ENCODE measurements at places on chromosomes 1 and 21. TPM values are rescaled to one million over a fixed set of nuclear protein-coding genes. Genes with fewer than 3 reads are reported as not detected.

- no peaks in the 10 kb centered on the region for H3K36me3 ChIP-seq
- no peaks in the 10 kb centered on the region for H3K27me3 ChIP-seq
- no peak overlapping the region for H3K4me3 ChIP-seq
- H3K4me1 ChIP-seq = 0 out of 2 replicates have a peak, but pooled peaks cover 12% of the 10 kb centered on the region
Observed at GRCh38 chr1:31790641-31791091, 25.2 kb downstream of the SPOCD1 start.

DNA sequence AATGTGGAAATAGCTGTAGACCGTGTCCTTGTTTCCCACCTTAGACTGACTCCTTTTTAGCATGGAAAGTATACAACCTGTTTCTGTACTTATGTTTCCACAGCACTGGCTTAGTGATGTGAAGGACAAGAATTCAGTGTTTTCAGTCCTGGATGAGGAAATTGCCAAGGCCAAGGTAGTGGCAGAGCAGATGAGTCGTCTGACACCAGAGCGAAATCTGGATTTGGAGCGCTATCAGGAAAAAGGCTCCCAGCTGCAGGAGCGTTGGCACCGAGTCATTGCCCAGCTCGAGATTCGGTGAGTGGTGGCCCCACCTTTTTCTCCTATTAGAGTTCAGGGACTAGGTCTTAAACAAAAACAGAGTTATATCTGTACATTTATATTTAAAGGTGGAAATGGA lies 112.6 kb downstream of the MACF1 start:
- H3K4me1 ChIP-seq = no peaks in the 10 kb centered on the region
- no peak for DNase-seq
- peaks cover 53% of the 10 kb centered on the region for H3K36me3 ChIP-seq
- H3K27me3 ChIP-seq = no peaks in the 10 kb centered on the region
- H3K4me3 ChIP-seq = no peak overlapping the region
- no peak overlapping the region for H3K27ac ChIP-seq

The PTGER3 gene
- 0.08 TPM for total RNA-seq

- H3K27ac ChIP-seq = 0 out of 2 replicates have a peak overlapping the region, but pooled peaks have one; percentile 23
- no peaks in the 10 kb centered on the region for H3K27me3 ChIP-seq
- H3K4me1 ChIP-seq = peaks cover 4% of the 10 kb centered on the region
- peak; percentile 15 for DNase-seq
Observed at GRCh38 chr1:233261206-233261605, 34.3 kb downstream of the PCNX2 start.

GRCh38 chr1:183159960-183160359 lies 26.1 kb upstream of the LAMC2 start:
- no peak overlapping the region for H3K27ac ChIP-seq
- H3K36me3 ChIP-seq = no peaks in the 10 kb centered on the region
- H3K4me3 ChIP-seq = no peak overlapping the region
- no peak for DNase-seq

GRCh38 chr1:207918011-207918410 lies 7.1 kb upstream of the CD34 start:
- no peak overlapping the region for H3K27ac ChIP-seq
- H3K4me1 ChIP-seq = no peaks in the 10 kb centered on the region
- H3K4me3 ChIP-seq = no peak overlapping the region
- H3K27me3 ChIP-seq = peaks cover 5% of the 10 kb centered on the region

The ZNF670 gene
- 6.4 TPM for total RNA-seq

DNA sequence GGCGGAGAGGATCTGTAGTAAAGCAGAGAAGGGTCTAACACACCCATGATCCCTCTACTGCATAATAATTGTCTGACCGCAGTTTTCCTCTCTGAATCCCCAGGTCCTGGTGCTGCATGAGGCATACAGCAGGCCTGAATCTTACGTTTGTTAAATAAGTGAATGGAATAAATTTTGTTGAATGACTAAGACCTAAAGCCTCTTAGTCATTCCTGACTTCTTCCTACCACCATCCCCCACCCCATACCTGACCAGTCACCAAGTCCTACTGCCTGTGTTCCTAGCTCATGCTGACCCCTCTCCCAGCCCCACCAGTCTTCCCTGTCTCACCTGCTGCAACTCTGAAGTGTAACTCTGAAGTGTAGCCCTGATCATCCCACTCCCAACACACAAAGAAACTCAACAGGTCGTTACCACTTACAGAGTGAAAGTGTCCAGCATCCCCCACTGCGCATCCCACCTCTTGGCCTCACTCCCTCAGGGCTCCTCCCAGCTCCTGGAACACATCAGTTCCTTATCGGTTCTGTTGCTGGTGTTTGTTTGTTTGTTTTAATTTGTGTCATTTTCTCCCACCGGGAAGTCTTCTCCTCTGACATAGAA lies 9.7 kb downstream of the GJA5 start:
- H3K4me1 ChIP-seq = no peaks in the 10 kb centered on the region
- H3K27me3 ChIP-seq = no peaks in the 10 kb centered on the region
- no peak overlapping the region for H3K27ac ChIP-seq
- H3K36me3 ChIP-seq = no peaks in the 10 kb centered on the region
- DNase-seq = no peak

DNA sequence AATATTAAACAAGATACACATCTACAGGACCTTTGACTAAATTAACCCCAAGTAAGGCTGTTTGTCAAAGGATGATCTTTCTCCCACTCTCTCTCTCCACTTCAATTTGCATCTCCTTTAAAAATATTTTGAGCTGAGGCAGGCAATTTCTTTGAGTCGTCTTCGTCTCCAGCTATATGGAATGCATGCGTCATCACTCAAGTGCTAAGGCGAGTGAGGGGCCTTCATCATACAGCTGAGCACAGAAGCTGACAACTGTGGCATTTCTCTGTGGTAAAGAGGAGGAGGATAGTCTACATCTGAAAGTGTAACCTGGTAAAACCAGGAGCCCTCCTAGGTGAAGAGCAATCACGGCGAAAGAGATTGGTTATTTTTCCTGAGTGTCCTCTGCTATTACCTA lies 7.6 kb downstream of the EPHX4 start:
- no peak overlapping the region for H3K27ac ChIP-seq
- H3K36me3 ChIP-seq = no peaks in the 10 kb centered on the region
- no peaks in the 10 kb centered on the region for H3K4me1 ChIP-seq
- no peaks in the 10 kb centered on the region for H3K27me3 ChIP-seq

All from Panc1 (cell line).